Stimulated activated CD4-positive, alpha-beta T cell treated with anti-CD3 and anti-CD28 coated beads, TNF-alpha, amount 100 ng/mL, for 24 hours (primary cell): ENCODE measurements at places on chromosomes 11 and 22.

DNA sequence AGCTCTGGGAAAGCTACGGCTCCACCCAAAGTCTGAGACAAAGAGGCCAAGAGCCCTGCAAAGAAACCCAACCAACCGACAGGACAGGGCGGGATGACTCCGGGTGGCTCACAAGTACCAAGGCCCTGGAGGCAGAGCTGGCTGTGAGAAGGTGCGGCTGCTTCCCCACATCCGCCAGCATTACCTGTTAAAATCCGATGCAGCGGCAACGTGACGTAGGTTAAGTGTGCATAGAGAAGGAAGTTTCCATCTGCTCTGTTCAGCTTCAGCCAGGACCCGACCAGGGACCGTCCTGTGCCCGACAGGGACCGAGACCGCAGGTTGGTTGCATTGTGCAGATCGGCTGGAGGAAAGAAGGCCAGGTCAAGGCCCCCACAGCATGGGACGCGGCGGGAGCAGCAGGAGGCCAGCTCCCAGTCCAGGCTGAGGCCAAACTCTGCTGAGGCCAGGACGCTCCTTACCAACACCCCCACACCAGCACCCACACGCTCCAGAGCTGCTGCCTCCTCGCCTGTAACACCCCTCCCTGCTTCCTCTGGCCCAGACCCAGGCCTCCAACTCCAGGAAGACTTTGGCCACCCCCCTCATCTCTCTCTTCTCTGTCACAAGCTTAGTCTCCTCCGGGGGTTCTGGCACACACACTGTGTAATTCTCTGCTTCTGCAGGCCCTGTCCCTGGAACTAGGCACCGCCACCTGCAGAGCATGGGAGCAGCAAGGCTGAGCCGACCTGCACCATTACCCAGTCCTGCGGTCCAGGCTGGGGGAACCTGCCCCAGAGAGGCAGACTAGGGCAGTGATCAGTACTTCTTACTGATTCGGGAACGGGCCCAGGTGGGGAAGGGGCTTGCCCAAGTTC lies 34.1 kb downstream of the NUP50 start:
- no peak for DNase-seq

- no peak for DNase-seq
Measured at GRCh38 chr22:46536537-46537224, 739 bp downstream of the CELSR1 start.

- DNase-seq = no peak
Measured at GRCh38 chr11:65471447-65471891, 27.4 kb upstream of the MALAT1 start.

DNA sequence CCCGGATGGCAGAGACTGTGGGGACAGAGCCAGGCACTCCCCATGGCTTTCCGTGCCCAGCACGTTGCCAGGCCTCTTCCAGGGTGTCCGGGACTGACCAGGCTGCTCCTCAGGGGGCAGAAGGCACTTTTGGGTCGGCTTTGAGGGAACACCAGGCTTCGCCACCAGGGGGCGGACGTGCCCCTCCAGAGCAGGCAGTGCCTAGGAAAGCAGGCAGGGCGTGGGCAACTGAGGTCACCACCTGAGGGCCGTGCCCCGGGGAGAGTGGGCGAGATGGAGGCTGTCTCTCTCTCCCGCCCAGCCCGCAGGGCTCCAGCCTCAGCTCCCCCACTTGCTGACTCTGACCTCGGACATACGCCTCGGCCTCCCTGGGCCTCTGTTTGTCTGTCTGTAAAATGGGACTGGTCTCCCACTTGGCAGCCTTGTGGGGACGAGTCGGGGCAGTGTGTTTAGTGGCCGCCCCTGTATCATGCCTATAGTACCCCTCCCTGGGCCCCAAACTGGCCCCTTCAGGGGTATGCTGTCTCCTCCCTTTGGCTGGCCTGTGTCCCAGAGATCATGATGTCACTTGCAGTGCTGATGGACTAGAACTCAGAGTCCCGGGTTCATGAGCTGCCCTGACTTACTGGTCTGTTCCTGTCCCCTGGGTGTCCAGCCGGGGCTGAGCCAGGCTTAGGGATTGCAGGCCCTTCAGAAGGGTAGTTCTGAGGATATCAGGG lies 4.4 kb upstream of the PRR5 start:
- DNase-seq = peak; percentile 68

GRCh38 chr11:2385156-2386151 lies 8.3 kb downstream of the CD81 start:
- no peak for DNase-seq

DNA sequence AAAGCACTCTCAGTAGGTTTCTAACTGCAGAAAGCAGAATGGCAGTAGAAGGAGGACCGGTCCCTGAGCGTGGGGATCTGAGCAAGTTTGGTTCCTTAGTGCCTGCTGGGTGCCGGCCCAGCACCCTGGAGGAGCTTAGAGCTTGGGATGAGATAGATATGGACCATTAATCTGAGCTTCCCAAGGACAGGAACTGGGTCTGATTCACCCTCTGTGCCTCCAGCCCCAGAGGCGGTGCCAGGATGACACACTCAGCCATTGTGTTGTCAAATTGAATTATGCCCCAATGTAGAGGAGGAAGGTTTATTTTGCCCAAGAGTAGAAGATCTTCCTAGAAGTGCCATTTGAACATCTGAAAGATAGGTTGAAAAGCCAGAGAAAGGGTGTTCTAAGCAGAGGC lies 4.3 kb downstream of the ZC3H7B start:
- DNase-seq = no peak

DNA sequence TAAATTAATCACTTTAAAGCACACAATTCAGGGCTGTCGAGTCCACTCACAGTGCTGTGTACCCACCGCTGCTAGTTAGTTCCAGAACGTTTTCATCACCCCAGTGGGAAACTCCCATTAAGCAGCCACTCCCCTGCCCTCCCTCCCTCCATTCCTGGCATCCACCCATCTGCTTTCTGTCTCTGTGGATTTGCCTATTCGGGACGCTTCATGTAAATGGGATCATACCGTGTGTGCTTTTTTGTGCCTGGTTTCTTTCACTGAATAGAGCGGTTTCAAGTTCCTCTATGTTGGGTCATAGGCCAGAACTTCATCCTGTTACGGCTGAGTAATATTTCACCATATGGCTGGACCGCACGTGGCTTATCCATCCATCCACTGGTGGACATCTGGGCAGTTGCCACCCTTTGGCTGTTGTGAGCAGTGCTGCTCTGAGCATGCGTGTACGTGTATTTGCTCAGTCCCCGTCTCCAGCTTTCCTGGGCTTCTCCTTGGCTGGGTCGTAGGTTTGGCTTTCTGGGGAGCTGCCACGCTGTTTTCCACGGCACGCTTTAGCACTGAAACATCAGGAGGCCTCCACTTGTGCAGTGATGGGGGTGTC lies 30.1 kb downstream of the ARHGAP8 start:
- no peak for DNase-seq

- DNase-seq = no peak
Measured at GRCh38 chr11:103332409-103332808, 223.2 kb downstream of the DYNC2H1 start.

DNA sequence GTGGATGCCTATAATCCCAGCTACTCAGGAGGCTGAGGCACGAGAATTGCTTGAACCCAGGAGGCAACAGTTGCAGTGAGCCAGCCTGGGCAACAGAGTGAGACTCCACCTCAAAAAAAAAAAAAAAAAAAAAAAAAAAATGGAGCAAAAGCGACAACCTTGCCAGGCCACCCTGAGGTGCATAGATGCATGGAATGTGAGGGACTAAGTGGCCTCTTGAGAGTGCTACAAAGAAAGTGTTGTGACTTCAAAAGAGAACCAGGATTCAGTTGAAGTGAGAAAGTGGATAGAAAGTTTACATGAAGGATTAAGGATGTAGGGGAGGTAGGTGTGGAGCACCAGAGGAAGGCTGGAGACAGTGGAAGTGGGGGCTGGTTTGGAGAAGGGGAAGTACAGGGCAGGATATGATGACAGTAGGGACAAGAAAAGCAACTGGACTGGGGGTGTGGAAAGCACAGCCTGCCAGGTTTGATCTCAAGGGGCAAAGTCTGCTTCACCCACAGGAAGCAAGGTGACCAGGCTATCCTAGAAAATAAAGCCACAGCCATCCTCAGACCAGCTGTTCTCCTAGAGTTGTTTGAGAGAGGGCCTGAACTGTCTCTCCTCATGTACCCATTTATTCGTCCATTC lies 36.0 kb upstream of the OLFML1 start:
- no peak for DNase-seq

GRCh38 chr11:18361154-18361553 lies 33.2 kb upstream of the LDHA start:
- no peak for DNase-seq

- no peak for DNase-seq
Measured at GRCh38 chr11:1468002-1468401, 18.6 kb downstream of the MOB2 start.

DNA sequence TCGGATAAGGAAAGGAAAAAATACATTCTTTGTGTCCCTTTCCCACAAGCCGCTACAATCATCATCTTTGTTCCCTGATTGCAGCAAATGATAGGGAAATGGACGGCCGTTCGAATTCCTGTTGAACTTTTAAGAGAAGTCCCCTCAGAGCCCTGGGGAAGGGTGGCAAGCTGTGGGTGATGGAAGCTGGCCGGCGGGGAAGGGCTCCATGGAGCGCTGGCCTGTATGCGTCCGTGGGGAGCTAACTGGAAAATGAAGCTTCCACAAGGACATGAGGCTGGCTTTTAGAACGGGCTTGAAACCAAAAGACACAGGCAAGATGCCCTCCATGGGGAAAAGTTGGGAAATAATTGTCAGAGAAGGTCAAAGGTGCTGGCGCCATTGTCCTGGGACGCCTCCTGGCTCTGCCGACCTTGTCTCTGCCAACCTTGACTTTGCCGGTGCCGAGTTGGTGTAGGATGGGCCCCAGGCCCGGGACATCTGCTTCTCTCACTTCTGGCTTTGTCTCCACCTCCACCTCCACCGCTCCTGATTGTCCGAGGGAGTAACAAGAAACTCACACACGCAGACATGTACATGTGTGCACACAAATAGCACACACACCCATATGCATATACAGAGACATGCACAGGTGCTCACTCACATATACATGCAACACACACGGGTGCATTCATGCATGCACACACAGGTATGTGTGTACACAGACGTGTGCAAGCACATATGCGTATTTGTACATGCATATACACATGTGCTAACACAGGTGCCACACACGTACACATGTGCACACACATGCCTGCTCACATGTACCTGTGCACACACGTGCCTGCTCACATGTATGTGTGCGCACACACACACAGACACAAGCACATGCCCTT lies 14.5 kb upstream of the PPARA start:
- no peak for DNase-seq

DNA sequence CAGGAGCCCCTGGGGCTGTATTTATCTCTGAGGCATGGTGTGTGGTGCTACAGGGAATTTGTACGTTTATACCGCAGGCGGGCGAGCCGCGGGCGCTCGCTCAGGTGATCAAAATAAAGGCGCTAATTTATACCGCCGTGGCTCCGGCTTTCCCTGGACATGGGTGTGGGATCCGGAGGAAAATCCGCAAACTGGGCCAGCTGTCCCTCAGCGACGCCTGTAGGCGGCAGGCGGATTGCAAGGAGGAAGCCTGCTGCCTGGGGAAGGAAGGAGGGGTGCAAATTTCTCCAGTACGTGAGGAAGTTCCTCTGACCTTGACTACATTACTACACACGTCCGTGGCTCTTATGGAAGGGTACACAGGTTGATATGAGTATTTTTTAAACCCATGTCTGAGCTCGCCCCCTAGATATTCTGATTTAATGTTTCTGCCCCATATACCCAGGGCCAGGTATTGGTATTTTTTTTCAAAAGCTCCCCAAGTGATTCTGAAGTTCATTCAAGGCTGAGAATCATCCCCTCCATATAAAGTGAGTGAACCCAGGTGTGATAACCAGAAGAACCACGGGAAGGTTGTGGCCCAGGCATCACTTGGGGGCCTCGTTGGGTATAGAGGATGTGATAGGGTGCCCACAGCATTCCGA lies 2.8 kb downstream of the MYOD1 start:
- no peak for DNase-seq

GRCh38 chr11:114159802-114160632 lies 100.5 kb downstream of the ZBTB16 start:
- DNase-seq = peak; percentile 79

DNA sequence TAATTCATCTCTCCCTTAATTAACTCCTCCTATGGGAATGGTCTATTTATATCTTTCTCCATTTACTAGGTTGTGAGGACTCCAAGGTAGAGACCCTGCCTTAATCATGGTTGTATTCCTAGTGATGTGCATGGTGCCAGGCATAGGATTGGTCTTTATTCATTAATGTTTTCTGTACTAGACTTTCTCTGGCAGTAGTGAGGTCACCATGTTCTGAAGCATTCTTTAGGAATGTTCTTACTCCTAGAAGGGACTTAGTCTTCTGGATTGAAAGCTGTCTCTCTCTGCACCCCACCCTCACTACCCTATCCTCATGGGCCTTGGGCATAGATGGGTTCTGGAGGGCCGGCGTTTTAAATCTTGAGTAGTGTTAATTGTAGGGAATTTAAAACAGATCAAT lies 10.6 kb upstream of the INSC start:
- DNase-seq = no peak

- DNase-seq = no peak
Measured at GRCh38 chr11:119617340-119617713, 111.7 kb downstream of the NECTIN1 start.

DNA sequence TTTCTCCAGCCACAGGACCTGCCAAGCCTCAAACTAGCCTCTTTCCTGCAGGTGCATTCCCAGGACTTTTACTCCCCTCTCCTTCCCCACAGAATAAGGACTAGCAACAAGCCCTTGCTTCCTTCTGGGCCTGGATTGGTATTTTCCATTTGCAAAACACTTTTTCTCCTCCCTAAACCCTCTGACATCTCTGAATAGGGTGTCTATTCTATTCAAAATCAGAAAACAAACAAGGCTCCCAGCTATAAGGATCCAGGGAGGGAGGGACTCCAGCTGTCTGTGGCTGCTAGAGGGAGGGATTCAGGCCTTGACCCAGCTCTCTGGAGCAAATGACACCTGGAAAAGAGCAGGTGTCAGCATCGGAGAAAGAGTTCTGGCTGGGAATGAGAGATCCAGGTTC lies 168.5 kb upstream of the BDNF start:
- DNase-seq = no peak

- DNase-seq = no peak
Measured at GRCh38 chr11:112221274-112221835, 4.9 kb upstream of the PTS start.

DNA sequence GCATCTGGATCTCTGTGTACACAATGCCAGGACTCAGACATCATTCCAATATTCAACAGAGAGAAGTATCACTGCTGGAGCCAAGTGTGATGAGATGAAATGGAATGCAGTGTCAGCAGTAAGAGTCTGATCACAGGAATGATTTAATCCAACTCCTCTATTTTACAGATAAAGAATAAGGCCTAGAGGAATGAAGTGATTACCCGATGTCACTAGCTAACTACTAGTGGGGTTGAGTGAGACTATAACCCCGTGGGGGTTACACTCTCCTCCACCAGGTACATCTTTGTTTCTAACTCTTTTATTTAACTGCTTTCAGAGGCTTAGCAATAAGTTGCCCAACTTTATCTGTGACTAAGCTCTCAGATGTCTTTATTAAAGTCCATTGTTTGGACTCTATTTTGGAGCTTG lies 94.2 kb upstream of the FAT3 start:
- no peak for DNase-seq

GRCh38 chr22:39301926-39302325 lies 17.5 kb downstream of the RPL3 start:
- DNase-seq = no peak
